ENCODE measurements at places on chromosomes 7 and 10.

GRCh38 chr7:67447297-67447696, 450.7 kb downstream of the TYW1 start:
- no peak for DNase-seq

DNA sequence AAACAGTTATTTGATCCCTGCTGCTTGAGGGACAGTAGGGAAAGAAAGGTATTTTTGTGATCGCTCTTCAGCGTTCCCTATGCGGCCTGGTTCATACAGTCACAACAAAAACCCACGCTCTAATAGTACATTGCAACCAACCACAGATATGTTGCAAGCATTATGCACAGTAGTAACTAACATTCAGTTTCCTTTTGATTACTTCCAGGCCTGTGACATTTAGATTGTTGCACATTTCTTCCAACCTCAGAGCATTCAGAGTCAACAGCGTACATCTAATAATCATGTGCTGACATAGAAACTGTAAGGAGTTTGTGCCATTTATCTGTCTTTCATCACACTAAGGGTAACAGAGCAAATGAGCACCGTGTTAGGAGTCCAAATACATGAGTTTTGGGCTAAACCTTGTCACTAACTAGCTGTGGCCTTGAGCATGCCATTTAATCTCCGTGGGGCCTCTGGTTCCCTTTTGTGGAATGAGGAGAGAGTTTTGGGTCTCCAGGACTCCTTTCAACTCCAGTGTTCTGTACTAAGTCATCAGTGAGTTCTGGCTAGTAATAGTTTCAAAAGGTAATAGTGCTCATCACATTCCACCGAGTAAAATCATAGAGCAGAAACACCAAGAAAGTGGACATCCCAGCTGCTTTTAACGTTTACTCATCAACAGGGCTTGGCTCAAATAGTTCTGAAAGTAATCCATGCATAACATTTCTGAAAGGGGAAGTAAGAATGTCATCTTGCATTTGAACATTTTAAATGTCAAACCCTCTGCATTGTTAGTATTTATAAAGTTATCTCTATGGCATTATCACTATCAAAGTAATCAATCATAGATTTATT, 99.0 kb upstream of the FZD1 start:
- no peak for DNase-seq

DNA sequence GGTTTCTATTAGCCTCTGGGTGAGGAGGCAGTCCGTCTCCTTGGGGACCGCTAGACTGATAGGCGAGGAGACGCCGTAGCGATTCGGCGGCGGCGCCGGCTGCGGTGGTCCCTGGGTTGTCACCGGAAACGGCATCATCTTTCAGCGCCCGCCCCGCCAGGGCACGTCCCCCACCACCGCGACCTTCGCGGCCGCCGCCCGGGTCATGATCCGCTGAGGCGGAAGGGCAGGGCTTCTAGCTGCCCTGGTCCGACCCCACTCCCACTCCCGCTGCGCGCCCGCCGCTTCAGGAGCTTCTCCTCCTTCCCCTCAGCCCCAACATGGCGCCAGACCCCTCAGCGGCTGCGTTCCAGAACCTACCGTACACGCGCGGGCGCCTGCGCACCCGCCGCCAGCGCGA, at the start of gene PAPOLB:
Gene PAPOLB, minus strand, starts transcription at position 358 of the 400 bp plus-strand sequence. Its CDS starts 220 bp downstream, at position 138.
- DNase-seq = no peak

DNA sequence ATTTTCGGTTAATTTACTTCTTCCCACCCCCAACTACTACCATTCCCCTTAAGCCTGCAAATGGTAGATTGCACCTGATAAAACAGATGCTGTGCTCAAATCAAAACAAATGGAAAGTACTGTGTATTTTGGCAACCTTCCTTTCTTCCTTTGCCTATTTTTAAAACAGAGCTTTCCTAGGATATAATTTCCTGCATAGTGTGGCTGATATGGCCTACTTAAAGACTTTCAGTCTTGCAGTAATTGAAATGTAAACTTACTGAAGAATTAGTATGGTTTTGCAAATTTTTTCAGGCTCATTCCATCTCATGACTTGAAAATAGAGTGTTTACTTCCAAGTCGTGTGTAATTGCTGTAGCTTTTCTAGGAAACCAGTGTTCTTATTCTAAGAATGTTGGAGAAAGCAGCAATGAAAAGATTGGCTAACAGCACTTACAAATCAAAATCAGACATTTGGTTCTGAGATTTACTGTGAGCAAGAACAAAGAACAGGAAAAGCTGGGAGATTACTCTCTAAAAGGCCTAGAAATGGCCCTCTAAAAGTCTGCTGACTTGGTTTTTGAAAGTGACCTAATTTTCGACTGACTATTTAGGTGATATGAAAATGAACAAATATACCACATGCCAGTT, 52.0 kb downstream of the REEP3 start:
- DNase-seq = no peak

DNA sequence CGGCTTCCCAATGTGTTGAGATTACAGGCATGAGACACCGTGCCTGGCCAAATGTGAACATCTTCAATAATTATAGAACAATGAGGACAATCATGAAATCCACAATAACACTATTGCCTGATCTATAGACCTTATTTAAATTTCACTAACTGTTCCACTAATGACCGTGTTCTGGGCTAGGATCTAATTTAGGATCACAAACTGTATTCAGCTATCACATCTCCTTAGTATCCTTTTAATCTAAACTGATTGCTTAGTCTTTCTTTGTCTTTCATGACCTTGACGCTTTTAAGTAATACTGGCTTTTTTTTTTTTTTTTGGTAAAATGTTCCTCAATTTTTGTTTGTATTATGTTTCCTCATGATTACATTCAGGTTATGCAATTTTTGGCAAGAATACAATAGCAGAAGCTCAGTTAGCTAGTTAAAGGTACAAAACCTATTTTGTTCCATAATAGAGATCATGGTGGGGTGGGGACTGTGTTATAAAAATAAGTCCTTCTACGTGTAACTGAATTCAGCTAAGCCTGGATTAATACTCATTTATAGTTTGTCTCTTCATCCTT, 158.4 kb downstream of the AOAH start:
- DNase-seq = peak; percentile 78

DNA sequence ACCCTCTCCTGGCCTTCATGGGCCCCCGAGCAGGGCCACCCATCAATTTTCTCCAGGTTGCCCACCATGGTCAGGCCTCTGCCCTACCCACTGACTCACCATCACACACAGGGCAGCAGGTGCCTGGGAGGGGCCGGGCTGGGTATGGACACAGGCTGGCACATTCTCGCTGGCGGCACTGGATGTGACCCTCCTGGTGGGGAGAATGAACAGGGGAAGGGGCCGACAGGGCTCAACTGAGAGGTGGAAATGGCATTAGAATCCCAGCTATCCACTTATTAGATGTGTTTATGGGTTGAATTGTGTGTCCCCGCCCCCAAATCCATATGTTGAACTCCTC, 16.4 kb downstream of the KCP start:
- no peak for DNase-seq

DNA sequence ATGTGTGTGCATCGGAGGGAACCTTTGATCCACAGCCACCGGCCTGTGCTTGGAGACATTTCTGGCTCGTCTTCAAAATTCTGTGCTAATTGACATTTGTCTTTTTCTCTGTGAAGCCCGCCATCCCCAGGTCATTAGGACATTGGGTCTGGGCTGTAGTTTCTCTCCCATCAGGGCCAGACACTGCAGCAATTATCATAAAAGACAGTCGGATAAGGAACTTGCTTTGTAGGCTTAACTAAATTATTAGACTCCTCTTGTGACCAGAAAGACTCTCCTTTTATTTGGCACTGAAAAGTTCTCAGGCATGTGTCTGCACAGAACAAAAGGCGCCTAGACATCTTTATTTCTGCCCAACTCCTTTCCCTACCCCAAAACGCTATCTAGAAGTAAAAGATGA, 49.1 kb upstream of the NPTX2 start:
- no peak for DNase-seq

GRCh38 chr7:24783698-24784097, 26.4 kb upstream of the GSDME start:
- no peak for DNase-seq

All from AML-193 (cell line).